ENCODE measurements at places on chromosomes 3 and 15.

GRCh38 chr3:84820906-84821305 lies 137.9 kb upstream of the CADM2 start:
- no peak for DNase-seq

- no peak for DNase-seq
Observed at GRCh38 chr15:97761110-97761509, 199.4 kb upstream of the ARRDC4 start.

DNA sequence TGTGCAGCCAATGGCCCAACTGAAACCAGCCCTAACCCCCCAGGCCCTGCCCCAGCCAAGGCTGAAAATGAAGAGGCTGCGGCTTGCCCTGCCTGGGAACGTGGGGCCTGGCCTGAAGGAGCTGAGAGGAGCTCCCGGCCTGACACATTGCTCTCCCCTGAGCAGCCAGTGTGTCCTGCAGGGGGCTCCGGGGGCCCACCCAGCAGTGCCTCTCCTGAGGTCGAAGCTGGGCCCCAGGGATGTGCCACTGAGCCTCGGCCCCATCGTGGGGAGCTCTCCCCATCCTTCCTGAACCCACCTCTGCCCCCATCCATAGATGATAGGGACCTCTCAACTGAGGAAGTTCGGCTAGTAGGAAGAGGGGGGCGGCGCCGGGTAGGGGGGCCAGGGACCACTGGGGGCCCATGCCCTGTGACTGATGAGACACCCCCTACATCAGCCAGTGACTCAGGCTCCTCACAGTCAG lies 11.2 kb downstream of the MAP1A start:
- no peak for DNase-seq

GRCh38 chr3:133440652-133441051 lies 40.8 kb downstream of the BFSP2 start:
- no peak for DNase-seq

GRCh38 chr15:80942746-80943565 lies 46.7 kb downstream of the MESD start:
- no peak for DNase-seq

Measured in kidney (tissue), 22 donors.